ENCODE measurements at places on chromosomes 5 and 9. TPM values are rescaled to one million over a fixed set of nuclear protein-coding genes. Genes with fewer than 3 reads are reported as not detected.

GRCh38 chr5:62778316-62779009, 199.8 kb downstream of the LRRC70 start:
- DNase-seq: no peak

DNA sequence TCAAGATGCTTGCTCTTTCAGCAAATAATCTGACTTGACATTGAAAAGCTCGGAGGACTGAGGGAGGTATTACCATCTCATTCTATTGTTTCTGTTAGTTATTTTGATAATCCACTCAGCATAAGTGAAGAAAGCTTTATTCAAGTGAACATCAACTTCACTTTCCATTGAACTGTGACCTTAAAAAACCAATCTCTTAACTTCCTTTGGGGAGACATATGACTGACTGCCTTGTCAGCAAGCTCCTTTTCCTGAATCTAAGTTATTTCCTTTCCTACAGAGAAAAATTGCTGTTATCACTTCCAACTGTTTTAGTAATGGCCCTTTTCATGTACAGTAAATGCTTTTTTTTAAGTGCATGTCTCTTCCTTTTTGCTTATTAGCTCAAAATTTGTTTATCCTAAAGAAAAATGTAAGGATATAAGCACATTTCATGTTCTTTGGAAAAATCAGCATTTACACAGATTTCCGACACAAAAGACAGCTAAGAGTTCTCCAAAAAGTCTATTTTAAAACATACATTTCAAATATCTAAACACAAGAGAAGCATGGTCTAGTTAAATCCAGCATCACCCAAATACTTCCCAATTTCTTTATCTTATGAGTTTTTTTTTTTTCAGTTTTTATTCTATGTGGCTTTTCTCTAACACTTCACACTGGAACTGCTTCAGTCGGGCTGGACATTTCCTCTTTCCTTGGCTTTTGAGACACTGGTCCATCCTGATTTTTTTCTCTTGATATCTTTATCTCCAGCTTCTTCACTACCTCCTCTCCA, 117.9 kb upstream of the DAB2 start:
- no peak for DNase-seq

DNA sequence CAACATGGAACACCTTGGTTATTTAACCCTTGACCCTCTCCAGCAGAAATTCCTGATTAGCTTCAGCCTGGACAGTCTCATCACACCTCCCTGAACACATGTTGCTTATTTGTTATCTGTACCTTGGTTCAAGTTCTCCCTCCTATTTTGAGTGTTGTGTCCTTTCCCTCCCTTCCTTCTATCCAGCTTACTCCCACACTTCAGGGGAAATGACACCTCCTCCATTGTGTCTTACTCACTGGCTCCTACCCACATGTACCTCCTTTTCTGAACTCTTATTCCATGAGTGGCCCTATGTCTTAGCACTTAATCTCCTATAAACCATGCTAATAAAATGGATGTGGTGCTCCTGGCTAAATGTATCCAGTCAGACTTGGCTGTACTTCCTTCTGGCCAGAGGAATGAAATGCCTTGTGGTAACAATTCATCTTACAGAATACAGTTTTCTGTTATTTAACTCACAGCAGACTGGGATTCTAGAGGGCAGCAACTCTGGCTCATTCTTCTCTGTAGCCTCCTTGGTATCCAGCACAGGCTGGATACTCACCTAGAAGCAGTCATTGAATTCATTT, 11.2 kb downstream of the LIX1 start:
- DNase-seq: no peak

DNA sequence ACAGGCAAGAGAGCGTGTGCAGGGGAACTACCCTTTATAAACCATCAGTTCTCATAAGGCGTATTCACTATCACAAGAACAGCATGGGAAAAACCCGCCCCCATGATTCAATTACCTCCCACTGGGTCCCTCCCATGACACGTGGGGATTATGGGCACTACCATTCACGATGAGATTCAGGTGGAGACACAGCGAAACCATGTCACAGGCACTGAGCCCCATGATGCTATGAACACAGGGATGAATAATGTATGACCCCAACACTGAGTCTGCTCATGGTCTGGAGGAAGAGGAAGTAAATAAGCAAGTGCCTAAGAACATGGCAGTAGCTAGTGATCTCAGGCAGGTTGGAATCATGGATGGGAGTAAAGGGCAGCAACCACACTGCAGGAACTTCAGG, 281.0 kb upstream of the ZNF462 start:
- DNase-seq: no peak

DNA sequence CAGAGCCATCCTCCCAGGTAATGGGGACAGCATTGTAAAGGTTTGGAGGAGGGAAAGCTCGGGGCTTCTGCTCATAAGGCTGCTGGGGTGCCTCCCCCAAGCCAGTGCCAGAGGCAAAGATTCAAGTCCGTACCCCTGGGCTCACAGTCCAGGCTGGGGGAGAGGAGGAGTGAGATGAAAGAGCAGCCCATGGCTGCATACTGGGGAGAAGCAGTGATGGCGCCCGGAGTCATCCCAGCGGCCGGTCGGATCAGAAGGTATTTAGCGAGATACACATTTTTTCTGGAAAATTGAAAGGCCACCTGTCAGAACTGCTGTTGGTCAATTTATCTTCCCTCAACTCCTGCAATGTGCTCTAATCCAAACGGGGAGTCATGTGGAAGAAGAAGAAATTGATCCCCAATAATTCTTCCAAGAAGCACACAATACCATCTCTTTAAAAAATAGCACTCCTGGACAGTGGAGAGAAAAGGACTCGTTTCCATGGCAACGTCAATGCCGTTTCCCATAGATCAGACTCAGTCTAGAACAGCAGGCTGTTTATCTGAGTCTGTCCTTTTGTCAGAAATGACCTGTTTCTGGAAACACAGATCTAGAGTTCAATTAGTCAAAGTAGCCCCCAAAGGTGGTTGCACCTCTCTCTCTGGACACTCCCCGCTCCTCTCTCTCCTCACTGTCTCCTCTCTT, 65.9 kb downstream of the NSG2 start:
- no peak for DNase-seq

The RPL35 gene
- total RNA-seq: 2,220 TPM

The LHX3 gene
- not detected for total RNA-seq

The CFAP157 gene
- total RNA-seq: not detected

The FGF1 gene
- total RNA-seq: not detected
